ENCODE measurements at places on chromosomes 12 and 14.
A peak's percentile ranks its signal among the peaks of the same experiment; 100 is the strongest.

- DNase-seq = no peak
Measured at GRCh38 chr14:54309615-54310014, 87.2 kb upstream of the CDKN3 start.

DNA sequence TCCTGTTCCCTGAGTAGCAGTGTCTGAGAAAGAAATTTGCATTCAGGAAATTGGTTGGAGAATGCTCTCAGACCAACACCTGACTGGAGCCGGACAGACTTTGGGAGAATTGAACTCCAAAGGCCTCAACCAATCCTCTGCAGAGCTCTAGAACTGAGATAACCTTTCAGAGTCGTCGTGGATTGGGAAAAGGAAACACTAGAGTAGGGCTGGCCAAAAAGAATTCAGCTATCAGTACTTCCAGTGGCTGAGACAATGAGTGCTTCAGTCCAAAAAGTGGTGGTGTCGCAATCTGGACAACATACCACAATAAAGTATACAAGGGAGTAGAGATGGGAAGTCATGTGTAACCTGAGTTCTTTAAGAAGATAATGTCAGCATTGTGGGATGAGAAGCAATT lies 377.1 kb downstream of the SLC16A7 start:
- no peak for DNase-seq

DNA sequence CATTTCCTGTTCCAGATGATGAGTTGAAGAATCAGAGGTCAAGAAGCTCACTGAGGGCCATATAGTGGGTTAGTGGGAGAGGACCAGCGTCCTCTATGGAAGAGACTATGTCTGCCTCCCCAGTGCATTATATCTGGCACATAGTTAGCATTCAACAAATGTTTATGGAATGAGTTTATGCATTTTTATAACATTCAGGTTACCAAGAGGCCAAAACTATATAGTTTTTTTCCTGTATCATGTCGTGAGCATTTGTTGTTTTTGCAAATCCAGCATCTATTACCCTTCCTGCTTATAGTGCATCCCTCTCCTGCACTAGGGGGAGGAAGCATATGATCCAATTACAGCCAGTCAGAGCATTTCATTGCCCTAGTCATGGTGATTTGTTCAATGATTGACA lies 60.6 kb downstream of the SUDS3 start:
- DNase-seq = no peak

DNA sequence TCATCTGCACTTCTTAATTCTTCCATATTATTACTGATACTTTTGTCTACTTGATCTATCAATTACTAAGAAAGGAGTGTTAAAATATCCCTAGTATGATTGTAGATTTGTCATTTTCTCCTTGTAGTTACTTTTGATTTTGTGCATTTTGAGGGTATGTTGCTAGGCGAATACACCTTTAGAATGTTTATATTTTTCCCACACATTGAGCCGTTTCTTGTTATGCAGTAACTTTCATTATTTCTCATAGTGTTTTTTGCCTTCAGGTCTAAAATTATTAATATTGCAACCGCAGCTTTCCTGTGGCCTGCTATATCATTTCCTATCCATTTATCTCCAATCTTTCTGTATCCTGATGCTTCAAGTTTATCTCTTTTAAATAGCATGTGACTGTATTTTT lies 44.6 kb upstream of the C12orf42 start:
- no peak for DNase-seq

DNA sequence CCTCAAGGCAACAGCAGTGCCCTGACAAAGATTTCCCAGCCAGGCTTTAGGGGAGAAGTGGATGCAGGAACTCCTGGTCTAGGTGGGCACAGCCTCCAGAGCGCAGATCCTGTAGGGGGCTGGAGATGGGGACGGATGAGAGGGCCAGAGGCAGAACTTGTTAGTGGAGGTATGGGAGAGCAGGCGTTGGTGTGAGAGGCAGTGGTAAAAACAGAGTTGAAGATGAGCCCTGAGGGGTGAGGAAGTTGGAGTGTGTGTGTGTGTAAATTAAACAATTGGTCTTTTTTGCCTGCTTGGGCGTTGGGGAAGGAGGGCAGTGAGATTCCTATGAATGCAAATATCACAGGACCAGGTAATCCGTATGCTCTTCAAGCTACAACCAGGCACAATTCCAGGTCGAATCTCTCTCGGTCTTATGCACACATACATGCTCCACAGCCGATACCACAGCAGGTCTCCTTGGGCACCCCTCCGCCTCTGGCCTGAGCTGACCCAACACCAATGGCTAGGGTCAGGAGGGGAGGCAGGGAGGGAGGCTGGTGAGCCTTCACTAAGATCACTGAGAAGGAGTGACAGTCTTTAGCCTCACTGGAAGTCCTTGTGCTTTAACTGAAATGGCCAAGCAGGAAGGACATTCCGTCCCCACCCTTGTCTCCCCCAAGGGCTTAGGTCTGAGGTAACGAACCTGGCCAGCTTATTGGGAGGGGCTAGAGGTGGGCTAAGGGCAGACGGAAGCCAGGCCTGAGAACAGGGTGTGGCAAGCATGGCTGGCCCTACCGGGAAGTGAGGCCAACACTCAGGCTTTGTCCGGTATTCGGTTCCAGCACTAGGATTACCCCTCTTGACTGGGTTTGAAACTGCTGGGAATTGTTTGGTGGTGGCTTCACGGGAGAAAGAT lies 1.5 kb upstream of the KRT7 start:
- DNase-seq = no peak

- no peak for DNase-seq
Measured at GRCh38 chr12:20716037-20716436, 20.9 kb downstream of the SLCO1C1 start.

DNA sequence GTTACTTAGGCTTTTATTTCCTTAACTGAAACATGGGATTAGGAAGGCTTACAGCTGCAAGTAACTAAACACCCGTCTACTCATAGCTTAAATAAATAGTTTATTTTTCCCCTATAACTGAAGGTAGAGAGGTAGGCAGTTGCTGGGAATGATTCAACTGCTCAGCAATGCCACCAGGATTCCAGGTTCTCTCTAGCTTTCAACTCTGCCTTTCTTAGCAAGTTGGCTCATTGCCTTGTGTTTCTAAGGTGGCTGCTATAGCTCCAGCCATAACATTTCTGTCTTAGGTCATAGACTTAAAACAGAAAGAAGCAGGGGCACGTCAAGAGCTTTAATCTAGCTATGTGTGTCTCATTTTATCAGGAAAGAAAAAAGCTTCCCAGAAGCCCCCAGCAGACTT lies 103.7 kb upstream of the MDM1 start:
- DNase-seq = no peak

DNA sequence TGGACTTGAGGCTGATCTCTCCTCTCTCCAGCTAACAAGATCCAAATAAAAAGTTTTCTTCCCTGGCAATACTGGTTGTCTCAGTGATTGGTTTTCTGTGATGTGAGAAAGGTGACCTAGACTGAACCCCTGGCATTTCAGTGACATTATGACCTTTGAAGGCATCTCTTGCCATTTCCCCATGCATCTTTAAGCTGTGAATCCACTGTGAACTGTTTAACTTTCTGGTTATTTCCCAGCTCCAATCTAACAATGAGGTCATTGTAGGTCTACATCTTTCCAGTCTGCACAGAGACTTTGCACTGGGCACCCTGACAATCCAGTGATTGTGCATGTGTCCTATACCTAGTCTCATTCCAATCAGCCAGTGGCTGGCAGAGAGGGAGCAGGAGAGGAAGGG lies 155.9 kb upstream of the NUDT4 start:
- DNase-seq = no peak

DNA sequence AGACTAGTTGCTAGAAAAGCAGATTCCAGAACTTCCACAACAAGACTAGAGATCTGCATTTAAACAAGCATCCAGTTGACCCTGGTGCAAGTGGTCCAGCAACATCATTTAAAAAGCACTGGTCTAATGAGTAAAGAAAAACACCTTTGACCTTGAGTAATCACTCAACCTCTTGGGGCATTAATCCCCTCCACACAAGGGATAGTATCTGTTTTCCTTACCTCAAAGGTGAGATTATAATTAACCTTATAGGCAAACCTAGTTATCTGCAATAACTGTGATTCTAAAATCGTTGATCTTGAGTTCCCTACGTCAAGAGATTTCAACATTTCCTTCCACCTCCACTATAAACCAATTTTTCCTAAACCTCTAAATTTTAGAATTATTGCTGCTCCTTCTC lies 1.1 kb downstream of the KDM5A start:
- DNase-seq = no peak

DNA sequence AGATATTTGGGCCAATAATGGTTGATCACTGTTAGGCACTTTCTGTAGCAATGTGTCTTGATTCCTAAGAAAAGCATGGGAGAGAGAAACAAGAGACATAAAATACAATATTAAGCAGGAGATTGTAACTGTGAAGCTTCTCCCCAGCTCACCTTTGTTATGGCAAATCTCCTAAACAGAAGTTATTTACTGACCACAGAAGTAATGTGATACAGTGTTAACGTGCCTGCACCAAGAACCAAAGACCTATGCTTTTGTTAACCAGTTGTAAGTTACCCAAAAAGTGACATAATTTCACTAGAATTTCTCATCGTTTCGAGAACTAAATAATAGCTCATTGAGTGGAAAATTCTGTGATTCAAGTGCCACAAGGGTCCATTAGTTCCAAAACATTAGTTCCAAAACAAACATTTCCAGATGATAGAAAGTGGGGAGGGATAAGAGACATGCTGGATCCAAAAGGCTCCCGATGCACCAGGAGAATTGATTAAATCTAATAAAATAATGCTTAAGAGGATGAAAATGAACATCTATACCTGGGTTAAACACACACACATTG lies 14.3 kb downstream of the RERG start:
- no peak for DNase-seq

DNA sequence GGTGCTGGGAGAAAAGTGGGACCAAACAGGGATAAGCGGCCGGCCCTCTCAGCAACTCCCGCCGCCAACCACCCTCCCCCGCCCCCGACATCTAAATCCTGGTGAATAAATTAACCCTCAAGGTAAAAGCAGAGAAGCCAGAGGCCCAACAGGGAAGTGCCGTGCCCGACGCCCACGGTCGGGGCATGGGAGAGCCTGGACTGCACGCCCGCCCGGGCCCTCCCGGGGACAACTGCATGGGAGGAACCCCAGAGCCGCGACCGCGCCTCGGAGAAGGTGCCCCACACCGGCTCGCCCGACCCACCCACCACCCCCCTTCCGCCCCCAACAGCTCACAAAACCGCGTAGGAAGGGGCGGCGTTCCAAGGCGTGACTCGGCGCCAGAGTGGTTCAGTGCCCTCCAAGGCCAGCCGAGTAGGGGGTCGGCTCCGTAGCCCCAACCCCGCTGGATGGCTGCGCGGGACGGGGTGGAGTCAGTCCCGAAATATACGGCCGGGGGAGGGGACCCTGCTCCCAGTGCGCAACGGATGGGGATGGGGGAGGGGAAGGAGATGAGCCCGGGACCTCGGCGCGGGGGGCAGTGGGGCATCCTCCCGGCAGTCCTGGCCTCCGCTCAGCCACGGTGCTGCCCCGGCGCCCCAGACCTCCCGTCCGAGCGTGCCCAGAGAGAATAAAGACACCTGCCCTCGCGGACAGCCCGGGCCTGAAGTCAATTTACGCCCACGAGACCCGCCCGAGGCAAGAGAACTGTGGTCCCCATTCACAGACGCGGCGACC lies 732 bp downstream of the SLC25A29 start:
- peak; percentile 12 for DNase-seq

DNA sequence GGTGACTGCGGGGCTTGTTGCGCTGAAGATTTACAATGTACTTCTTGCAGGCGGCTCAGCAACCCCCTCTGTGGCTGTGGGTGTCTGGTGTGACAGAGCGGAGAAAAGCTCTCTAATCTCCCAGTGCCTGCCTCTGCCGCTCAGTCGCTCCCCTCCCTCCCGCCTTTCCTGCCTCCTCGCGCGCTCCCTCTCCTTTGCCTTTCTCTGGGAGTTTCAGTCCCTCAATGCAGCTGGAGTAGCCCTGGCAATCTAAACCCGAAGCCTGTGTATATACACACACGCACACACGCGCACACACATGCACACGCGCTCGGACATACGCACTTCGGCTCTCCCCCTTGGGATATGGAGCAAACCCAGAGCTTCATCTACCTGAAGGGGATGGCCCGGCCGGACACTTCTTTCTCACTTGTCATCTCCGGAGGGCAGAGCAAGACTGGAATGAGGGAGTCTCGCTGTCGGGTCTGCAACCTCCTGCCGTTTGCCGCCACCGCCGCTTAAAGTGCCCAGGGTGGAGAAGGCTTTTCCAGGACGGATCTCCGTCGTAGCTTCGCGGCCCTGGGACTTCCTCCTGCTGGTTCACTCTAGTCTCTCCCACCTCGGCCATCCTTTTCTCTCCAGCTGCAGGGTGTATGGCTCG lies 599 bp upstream of the TRHDE start:
- DNase-seq = no peak

Data from activated CD4-positive, alpha-beta T cell treated with anti-CD3 and anti-CD28 coated beads for 24 hours (primary cell).